ENCODE measurements at places on chromosomes 2 and 18. TPM values are rescaled to one million over a fixed set of nuclear protein-coding genes. Genes with fewer than 3 reads are reported as not detected.

- no peak for DNase-seq
These were observed 18.4 kb upstream of the CPO start for GRCh38 chr2:206920951-206921350.

FTCDNL1 gene
- 2.2 TPM for total RNA-seq

- DNase-seq, result no peak
These were observed 603.3 kb downstream of the TDRD15 start for GRCh38 chr2:21727101-21727500.

- peak; percentile 25 for DNase-seq
These were observed 368.4 kb downstream of the MTX2 start for GRCh38 chr2:176637486-176638166.

EVX2 gene
- total RNA-seq, result not detected

CTAGE1 gene
- not detected for total RNA-seq

- DNase-seq, result no peak
These were observed 60.7 kb upstream of the COX7A2L start for GRCh38 chr2:42421601-42422239.

Measured in skin of body (tissue), 3 donors.